Activated T-helper 2 cell treated with anti-CD3 and anti-CD28 coated beads, Interferon-gamma antibody, Interleukin-2, Interleukin-4, amounts not matched to agents 10 μg/mL and 5 μg/mL and 100 μg/mL, durations not matched to agents 14 hours and 24 hours and 36 hours (primary cell): ENCODE measurements at places on chromosomes 16 and 17. TPM values are rescaled to one million over a fixed set of nuclear protein-coding genes. Genes with fewer than 3 reads are reported as not detected.

- H3K27ac ChIP-seq, result no peak within 1 kb of the TSS
- H3K4me1 ChIP-seq, result no peaks in the 10 kb centered on the region
- DNase-seq, result no peak
- no peaks in the 10 kb centered on the region for H3K36me3 ChIP-seq
Measured at GRCh38 chr16:55323637-55324271, at the start of gene IRX6. Gene IRX6 (plus strand): TSS chr16:55324203. CDS start chr16:55325092, 889 bp downstream.

DNA sequence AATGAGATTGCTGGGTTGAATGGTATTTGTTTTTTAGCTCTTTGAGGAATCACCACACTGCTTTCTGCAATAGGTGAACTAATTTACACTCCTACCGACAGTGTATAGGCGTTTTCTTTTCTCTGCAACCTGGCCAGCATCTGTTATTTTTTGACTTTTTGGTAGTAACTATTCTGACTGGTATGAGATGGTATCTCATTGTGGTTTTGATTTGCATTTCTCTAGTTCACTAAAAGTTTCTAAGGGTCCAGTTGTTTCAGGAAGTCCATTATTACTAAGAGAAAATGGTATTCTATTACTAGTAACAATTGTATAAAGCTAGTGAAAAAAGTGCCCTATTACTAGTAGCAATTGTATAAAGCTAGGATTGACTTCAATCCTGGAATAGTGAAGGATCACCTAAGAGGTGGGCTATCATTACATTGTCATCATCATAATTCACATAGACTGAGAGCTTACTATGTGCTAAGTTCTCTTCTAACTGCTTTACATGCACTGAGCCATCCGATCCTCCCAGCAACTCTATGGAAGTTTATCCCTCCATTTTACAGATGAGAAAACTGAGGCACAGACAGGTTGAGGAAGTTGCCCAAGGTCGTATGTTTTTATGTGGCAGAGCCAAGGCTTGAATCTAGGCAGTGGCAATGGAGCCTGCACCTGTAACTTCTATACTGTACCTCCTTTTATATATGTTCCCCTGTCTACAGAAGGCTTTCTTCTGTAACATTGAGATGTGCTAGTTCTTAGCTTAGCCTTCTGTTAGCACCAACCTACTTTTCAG lies 13.4 kb upstream of the SMIM36 start:
- H3K4me3 ChIP-seq, result no peak overlapping the region
- no peaks in the 10 kb centered on the region for H3K36me3 ChIP-seq
- H3K4me1 ChIP-seq, result peaks cover 15% of the 10 kb centered on the region
- no peak overlapping the region for H3K27ac ChIP-seq
- DNase-seq, result no peak
- H3K27me3 ChIP-seq, result peaks cover 27% of the 10 kb centered on the region

DNA sequence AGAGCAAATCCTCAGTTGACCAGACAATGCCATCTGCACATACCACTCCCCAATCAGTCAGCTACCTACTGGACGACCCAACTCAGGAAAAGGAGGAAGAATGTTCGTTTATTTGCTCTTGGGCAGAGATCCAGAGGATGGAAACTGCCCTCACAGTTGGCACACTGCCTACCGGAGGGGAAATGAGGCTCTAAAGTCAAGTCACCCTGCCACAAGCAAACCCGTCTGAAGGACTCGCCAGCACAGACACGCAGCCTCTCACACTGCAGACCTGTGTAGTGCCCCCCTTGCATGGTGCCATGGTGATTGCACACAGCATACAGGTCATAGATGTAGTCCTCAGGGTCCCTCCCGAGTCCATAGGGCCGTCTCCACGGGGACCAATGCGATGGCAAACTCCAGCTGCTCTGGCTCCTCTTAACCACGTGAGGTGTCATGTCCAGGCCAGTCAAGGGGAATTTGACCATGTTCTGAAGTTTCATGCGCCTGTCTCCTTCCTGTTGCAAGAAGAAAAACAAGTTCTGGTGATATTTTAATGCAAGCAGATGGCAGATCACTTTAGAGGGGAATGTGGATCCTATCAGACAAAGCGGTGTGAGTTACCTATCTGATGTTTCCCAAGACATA lies 69.5 kb downstream of the USP31 start:
- peaks cover 4% of the 10 kb centered on the region for H3K4me1 ChIP-seq
- no peak for DNase-seq
- no peaks in the 10 kb centered on the region for H3K27me3 ChIP-seq

GRCh38 chr17:4939546-4939795 lies 375 bp downstream of the SLC25A11 start:
- no peak for DNase-seq
- H3K36me3 ChIP-seq, result peaks cover 75% of the 10 kb centered on the region
- peak overlapping the region; percentile 87 for H3K27ac ChIP-seq
- H3K27me3 ChIP-seq, result no peaks in the 10 kb centered on the region

- H3K4me1 ChIP-seq, result peaks cover 51% of the 10 kb centered on the region
- peak within 1 kb of the TSS; percentile 90 for H3K4me3 ChIP-seq
- H3K27ac ChIP-seq, result peak within 1 kb of the TSS; percentile 94
- no peaks in the 10 kb centered on the region for H3K27me3 ChIP-seq
- peak; percentile 34 for DNase-seq
Measured at GRCh38 chr17:35432176-35433074, at the start of gene SLFN12. Gene SLFN12 (minus strand): TSS chr17:35432500. CDS start chr17:35423028, 9,472 bp downstream.

GRCh38 chr17:19497624-19498023 lies 36.0 kb upstream of the SLC47A1 start:
- H3K4me1 ChIP-seq, result peaks cover 3% of the 10 kb centered on the region
- no peak for DNase-seq
- peaks cover 13% of the 10 kb centered on the region for H3K27me3 ChIP-seq
- H3K27ac ChIP-seq, result no peak overlapping the region
- H3K4me3 ChIP-seq, result no peak overlapping the region

GRCh38 chr17:58333736-58334207 lies 5.2 kb upstream of the TSPOAP1 start:
- H3K36me3 ChIP-seq, result peaks cover 49% of the 10 kb centered on the region
- no peaks in the 10 kb centered on the region for H3K27me3 ChIP-seq
- peak overlapping the region; percentile 99 for H3K27ac ChIP-seq
- DNase-seq, result peak; percentile 44
- peak overlapping the region; percentile 99 for H3K4me3 ChIP-seq
- H3K4me1 ChIP-seq, result peaks cover 33% of the 10 kb centered on the region

Gene C16orf54
- 18.0 and 18.5 TPM in 2 replicates for total RNA-seq
